ENCODE measurements at places on chromosomes 11 and 22.

DNA sequence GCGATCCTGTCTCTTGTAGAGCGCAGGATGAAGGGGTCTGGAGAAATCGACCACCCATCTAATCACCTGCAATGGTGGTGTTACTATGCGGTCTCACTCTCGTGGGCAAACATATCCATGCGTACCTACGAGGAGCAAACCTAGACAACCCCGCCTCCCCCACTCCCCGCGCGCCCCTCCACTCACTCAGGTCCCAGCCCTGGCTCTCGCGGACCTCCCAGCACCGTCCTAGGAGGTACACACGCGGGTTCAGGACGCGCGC lies 887 bp downstream of the TRPC6 start:
- no peak for DNase-seq

- peak; percentile 12 for DNase-seq
Observed at GRCh38 chr22:37746366-37747079, 49.7 kb downstream of the TRIOBP start.

DNA sequence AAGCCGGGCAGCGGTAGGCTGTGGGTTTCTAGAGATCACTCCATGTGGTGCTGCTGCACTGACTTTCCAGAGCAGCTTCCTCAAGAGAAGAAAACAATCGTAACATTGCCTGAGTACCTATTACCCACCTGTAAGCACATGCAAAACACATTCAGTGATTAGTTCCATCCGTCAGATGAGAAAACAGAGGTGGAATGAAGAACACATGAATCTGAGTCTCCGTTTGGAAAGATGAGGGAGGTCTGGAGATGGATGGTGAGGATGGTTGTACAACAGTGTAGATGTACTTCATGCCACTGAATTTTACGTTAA lies 7.5 kb upstream of the SLCO2B1 start:
- no peak for DNase-seq

DNA sequence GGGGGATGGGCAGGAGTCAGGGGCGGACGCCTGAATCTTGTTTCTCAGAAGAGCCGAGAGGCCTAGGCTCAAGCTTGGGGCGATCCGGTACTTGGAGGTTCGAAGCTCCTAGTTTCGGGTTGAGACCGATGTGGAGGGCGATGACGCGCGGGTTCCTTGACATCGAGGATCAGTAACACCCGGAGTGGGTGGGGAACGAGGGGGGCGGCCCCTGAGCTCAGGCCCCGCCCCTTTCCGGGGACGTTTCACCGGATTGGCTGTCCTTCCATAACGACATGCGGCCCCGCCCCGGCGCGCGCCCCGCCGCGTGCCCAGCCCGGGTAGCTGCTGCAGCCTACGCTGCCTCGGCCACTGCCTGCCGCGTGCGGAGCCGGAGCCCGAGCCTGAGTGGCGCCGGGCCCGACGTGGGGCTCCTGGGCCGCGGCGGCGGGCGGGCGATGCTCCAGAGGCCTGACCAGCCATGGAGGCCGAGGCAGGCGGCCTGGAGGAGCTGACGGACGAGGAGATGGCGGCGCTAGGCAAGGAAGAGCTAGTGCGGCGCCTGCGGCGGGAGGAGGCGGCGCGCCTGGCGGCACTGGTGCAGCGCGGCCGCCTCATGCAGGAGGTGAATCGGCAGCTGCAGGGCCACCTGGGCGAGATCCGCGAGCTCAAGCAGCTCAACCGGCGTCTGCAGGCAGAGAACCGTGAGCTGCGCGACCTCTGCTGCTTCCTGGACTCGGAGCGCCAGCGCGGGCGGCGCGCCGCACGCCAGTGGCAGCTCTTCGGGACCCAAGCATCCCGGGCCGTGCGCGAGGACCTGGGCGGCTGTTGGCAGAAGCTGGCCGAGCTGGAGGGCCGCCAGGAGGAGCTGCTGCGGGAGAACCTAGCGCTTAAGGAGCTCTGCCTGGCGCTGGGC lies at the start of gene CCDC85B:
Gene CCDC85B, plus strand, starts transcription at position 350 of the 895 bp plus-strand sequence. Its CDS starts 111 bp downstream, at position 461.
- peak; percentile 98 for DNase-seq
